Stimulated activated CD8-positive, alpha-beta memory T cell treated with anti-CD3 and anti-CD28 coated beads, Interleukin-15, amount 100 ng/mL, for 48 hours (primary cell): ENCODE measurements at places on chromosomes 16 and 17.

DNA sequence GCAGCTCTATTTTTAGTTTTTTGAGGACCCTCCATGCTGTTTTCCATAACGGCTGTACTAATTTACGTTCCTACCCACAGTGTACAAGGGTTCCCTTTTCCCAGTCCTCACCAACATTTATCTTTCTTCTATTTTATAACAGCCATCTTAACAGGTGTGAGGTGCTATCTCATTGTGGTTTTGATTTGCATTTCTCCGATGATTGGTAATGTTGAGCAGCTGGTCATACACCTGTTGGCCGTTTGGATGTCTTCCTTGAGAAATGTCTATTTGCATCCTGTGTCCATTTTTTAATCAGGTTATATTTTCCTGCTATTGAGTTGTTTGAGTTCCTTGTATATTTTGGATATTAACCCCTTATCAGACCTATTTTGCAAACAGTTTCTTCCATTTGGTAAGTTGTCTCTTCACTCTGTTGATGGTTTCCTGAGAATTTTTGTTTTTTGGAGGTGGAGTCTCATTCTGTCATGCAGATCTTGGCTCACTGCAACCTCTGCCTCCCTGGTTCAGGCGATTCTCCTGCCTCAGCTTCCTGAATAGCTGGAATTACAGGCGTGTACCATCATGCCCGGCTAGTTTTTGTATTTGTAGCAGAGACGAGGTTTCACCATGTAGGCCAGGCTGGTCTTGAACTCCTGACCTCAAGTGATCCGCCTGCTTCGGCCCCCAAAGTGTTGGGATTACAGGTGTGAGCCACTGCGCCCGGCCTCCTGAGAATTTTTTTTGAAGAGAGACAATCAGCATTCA, 279.6 kb downstream of the SNX29 start:
- DNase-seq, result no peak

DNA sequence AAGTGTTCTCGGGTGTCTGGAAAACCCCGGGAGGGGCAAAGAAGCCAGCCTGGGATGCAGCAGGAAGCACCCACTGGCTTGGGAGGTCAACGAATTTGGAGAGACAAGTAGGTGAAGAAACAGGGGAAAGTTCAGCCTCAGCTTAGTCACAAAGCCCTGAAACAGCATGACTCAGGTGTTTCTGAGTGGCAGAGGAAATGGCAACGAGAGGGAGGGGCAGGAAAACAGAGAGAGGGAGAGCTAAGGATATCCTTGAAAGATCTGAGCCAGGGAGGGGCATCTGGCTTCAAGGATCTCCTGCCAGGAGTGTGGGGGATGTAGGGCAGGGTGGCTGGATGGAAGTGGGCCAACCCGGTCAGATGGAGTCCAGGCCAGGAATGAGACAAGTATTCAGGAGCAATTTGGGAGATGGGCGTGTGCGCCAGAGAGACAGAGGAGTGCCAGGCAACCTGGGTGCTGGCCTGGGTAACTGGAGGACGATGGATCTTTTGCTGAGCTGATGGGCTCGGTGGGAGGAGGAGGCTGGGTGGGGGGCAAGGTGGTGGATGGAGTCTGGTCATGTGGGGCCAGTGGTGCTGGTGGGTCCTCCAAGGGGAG, 27.2 kb downstream of the ABCC3 start:
- no peak for DNase-seq

GRCh38 chr17:61849674-61850073, 13.7 kb downstream of the BRIP1 start:
- DNase-seq, result no peak

GRCh38 chr16:51310159-51310558, 159.1 kb upstream of the SALL1 start:
- no peak for DNase-seq

- no peak for DNase-seq
Observed at GRCh38 chr16:14219983-14220382, 148.9 kb downstream of the MRTFB start.

DNA sequence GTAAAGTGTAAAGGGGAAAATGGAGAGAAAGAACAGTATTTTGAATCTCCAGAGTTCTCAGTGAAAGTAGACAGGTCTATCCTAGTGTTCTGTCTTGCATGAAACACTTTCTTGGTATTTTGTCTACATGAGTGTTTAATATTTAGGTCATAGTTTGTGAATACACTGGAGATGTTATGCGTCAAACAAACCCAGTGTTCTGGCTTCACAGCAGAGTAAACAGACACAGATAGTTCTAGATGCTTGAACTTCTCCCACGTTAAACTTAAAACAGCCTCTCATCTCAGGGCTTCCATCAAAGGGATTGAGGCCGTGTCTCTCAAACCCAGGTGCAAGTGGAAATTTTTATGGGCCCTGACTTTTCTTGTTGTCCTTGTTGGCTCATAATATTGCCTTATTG, 48.3 kb downstream of the RBFOX1 start:
- no peak for DNase-seq

GRCh38 chr17:7651665-7652387, 1.1 kb downstream of the ATP1B2 start:
- DNase-seq, result no peak

DNA sequence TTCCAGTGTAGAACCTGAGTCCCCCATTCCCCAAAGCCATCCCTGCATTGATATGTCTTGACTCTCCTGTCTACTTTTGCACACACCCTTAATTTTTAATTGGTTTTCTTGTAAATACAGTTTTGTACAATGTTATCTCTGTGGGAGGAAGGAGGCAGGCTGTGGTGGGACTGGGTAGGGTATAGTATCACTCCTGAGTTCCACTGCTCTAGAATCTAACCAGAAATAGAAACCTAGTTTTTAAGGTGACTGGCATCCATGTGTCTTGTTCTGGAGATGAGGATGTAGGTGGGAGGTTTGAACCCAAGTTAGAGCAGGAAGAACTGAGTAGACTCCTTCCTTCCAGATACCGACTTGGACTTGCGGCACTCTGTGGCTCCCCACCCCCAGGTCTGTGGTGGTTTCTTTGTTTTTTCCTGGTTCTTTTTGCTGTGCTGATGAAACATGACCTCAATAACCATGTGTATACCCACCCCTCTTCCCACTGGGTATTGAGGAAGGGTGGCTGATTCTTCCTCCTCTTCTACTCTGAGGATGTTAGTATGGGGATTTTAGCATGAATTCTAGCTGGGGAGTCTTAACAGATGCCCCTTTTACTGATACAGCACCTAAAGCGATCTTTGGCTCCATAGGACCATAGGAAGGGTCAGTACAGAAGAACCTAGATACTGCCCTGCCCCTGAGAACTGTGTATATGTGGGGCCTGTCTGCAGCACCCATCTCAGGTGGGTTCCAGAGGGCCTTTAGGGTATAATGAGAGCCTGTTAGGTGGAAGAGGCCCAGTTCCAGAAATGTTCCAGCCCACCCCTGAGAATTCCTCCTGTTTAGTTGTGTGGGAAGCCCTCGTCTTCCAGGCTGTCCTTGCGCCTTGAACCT, 48.7 kb downstream of the SF3B3 start:
- no peak for DNase-seq

- DNase-seq, result peak; percentile 35
Observed at GRCh38 chr17:16491703-16492612, at the start of gene LRRC75A. Gene LRRC75A, minus strand, starts transcription at chr17:16492193. Its CDS starts 203 bp downstream, at chr17:16491990.

DNA sequence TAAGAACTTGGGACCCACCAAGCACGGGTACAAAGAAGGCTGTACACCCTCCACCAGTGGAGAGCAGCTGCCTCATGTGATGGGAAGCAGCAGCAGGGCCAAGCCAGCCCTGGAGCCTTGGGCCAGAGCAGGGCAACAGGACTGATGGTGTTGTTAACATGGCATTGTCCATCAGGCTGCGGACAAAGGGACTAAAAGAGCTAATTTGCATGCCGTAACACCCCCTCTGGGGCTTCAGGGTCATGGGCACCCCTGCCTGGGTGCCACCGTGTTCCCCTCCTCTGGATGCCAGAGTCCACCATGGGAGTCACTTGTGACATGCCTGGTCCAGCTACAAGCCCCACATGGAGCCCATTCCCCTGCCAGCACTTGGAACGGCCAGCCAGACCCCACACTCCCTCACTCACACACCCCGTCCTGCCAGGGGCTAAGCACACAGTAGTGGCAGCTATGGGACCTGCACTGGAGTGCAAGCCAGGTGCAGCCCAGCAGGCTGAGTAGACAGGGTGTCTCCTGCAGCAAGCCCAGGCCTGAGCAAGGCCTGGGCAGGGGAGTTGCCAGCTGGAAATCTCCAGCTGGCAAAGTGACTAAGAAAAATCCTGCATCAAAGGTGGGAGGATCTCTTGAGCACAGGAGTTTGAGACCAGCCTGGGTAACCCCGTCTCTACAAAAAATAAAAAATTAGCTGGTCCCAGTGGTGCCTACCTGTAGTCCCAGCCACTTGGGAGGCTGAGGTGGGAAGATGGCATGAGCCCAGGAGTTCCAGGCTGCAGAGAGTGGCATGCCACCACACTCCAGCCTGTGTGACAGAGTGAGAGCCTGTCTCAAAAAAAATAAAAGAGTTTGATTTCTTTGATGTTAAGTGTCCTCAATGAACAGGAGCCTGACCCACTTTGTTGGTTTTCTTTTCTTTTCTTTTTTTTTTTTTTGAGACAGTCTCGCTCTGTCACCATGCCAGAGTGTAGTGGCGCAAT, 33.7 kb downstream of the NOL11 start:
- DNase-seq, result no peak

- DNase-seq, result no peak
Observed at GRCh38 chr17:18988546-18989173, 15.9 kb downstream of the FAM83G start.

DNA sequence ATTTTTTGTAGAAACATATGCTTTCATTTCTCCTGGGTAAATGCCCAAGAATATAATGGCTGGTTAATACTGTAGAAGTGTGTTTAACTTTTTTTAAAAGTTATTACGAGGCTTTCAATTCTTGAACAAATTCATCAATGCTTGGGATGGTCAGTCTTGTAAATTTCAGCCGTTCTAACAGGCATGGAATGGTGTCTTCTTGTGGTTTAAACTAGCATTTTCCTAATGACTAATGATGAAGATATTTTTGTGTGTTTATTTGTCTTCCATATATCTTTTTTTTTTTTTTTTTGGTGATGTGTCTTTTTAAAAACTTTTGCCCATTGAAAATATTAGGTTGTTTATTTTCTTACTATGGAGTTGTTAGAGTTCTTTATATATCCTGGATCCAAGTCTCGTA, 67.1 kb downstream of the MGAT5B start:
- DNase-seq, result no peak

GRCh38 chr16:46736695-46737094, 11.4 kb downstream of the MYLK3 start:
- DNase-seq, result no peak

DNA sequence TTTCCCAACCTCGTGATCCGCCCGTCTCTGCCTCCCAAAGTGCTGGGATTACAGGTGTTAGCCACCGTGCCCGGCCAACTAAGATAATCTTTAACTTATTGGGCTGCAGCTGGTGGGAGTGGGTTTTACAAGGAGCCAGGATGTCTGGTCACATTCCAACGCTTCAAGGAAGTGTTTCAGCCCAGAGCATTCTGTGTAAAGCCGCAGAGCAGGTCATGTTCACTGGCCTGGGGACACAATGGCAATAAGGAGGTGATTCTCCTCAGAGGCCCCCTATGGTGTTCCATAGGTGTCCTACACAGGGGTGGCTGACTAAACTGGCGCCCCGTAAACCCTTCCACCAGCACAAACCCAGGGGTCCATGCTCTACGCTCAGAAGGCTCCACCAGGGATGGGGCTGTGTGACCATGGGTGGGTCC, 1.2 kb downstream of the QPRT start:
- no peak for DNase-seq

DNA sequence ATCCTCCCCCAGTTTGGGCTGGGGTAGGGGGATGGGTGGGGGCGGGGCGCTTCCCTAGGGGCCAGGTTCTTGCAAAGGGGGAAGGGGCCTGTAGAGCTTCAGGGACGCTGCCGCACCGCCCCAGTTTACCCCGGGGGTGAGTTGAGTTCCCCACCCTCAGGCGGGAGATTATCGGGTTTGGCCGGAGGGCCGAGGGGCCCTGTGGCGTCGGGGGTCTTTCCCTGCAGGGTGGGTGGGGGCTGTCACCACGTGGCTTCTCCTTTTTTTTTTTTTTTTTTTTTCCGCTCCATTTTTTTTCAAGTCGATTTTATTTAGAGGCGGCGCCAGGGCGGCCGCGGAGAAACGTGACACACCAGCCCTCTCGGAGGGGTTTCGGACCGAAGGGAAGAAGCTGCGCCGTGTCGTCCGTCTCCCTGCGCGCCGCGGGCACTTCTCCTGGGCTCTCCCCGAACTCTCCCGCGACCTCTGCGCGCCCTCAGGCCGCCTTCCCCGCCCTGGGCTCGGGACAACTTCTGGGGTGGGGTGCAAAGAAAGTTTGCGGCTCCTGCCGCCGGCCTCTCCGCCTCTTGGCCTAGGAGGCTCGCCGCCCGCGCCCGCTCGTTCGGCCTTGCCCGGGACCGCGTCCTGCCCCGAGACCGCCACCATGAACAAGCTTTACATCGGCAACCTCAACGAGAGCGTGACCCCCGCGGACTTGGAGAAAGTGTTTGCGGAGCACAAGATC, at the start of gene IGF2BP1:
Gene IGF2BP1 (plus strand): TSS at position 283 of the 724 bp plus-strand sequence. CDS start 361 bp downstream, at position 644.
- DNase-seq, result no peak

DNA sequence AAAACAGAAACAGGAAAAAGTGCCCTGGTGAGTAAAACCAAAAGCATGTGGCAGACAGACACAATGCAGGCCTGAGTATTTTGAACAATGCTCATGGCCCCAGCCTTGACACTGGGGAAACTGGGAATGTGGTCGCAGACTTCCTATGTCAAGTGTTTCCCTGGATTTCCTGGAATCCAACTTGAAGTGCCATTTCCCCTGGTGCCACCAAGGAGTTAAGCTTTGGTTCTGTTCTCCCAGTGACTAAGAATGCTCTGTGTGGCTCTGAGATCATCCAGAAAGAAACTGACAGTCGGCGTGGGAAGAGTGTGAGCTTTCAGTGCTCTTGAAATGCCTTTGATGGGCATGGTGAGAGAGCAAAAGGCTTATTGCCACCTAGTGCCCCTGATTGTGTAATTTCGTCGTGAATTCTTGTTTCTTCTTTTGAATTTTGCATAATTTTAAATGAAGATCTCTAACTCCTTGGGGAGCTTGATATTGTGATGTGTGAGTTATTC, 96.0 kb downstream of the YPEL2 start:
- DNase-seq, result peak; percentile 54

GRCh38 chr17:3712811-3713463, 10.8 kb upstream of the HASPIN start:
- DNase-seq, result peak; percentile 32

DNA sequence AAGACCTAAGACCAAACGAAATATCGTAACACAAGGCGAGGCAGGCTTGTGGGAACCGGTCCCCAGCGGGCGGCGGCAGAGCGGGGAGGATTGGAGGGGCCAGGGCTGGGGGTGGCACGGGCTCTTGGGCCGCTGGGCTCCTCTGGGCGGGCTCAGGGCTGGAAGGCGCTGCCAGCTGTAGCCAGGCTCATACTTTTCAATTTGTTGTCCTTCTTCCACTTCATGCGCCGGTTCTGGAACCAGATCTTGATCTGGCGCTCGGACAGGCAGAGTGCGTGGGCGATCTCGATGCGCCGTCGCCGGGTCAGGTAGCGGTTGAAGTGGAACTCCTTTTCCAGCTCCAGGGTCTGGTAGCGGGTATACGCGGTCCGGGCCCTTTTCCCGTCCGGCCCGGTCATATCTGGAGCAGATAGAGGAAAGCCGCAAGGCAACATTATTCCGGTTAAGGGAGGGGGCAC, 1.5 kb downstream of the HOXB5 start:
- no peak for DNase-seq
